GM12878 (cell line): ENCODE measurements at places on chromosomes 7 and 10. TPM values are rescaled to one million over a fixed set of nuclear protein-coding genes. Genes with fewer than 3 reads are reported as not detected.

DNA sequence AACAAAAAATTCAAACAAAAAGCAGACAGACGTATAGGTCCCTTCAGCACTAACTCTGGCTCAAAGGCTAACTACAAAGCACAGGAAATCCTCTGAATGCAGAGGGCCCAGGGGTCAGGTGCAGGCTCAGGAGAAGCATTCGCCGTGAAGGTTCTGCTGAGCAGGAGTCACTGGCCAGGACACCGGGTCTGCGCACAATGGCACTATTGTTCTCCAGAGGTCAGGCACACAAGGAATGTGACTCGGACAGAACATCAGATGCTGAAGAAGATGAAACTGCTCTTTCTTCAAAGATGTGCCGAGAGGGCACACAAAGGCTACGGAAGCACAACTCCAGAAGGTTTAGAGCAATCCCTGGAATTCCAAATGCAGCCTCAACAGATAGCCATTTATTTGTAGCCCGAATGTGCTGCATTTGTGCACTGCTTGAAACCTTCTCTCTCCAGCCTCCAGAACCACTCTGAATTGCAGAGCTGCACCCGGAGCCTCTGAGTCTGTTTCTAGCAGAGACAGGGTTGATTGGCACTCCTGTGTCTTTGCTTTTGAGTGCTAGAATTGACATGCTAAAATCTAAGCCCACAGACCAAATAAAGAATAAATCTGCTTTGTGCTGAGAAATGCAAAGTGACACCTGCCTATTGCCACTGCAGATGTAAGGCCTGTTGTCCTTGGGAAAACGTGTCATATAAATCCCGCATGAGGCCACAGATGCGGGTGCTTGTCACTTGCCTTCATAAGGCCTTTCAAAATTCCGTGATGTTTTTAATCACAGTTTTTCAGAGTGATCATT is 85.4 kb upstream of the AFAP1L2 start:
- peaks cover 10% of the 10 kb centered on the region for H3K4me1 ChIP-seq
- no peak for DNase-seq
- no peaks in the 10 kb centered on the region for H3K27me3 ChIP-seq
- H3K27ac ChIP-seq, result no peak overlapping the region
- no peak overlapping the region for H3K4me3 ChIP-seq

- H3K27ac ChIP-seq, result no peak overlapping the region
- no peaks in the 10 kb centered on the region for H3K4me1 ChIP-seq
- DNase-seq, result no peak
- no peaks in the 10 kb centered on the region for H3K27me3 ChIP-seq
- no peaks in the 10 kb centered on the region for H3K36me3 ChIP-seq
Observed at GRCh38 chr10:659688-660141, 29.8 kb downstream of the DIP2C start.

DNA sequence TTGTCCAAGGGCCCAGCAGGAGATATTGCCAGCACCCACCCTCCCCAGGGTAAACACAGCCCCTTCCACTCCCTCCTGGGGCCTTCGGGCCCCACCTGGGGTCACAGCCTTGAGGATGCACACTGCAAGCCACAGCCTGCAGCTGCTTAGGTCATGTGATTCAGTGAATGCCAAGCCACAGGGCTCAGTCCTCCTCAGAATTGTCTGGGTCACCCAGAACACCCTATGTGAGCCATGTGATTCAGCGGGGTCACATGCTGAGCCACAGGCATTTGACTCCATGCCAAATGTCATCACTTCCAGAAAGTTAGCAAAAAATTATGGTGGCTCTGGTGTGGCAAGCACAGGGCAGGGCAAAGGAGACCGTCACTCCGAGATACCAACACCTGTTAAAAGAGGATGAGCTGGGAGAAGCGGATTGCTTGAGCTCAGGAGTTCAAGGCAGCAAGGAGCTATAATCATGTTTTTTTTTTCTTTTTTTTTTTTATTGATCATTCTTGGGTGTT is 17.2 kb upstream of the PSAP start:
- no peaks in the 10 kb centered on the region for H3K36me3 ChIP-seq
- H3K4me3 ChIP-seq, result no peak overlapping the region
- H3K4me1 ChIP-seq, result peaks cover 21% of the 10 kb centered on the region

DNA sequence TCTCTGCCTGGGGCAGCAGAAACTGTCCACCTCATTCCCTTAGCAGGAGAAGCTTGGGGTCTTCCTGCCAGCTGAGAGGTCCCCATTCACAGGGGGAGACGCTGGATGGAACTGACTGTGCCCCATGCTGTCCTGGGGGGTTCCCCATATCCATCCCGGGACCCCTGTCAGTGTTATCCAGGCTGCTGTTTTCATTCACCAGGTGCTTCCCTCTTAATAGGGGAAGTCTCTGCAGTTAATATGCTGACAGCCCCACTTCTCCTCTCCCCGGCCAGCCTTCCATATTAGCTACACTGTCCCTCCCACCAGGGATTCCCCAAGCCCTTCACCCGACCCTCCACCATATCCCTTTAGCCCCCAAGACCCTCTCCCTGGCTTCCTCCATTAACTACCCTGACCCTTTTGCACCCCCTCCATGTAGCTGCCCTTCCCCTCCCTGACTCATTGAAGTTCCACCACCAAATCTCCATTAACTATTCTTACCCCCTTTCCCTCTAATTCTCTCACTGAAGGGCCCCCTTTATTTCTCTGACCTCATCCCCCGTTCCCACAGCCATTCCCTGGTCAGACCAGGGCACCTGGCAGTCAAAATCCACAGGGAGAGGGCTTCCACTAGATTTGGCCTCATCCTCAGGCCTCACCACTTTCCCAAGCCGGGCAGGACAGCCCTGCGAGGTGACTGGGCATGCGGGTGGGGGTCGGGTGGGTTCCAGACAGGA is 92.0 kb upstream of the PAX2 start:
- H3K36me3 ChIP-seq, result no peaks in the 10 kb centered on the region
- no peak overlapping the region for H3K4me3 ChIP-seq
- no peaks in the 10 kb centered on the region for H3K4me1 ChIP-seq

DNA sequence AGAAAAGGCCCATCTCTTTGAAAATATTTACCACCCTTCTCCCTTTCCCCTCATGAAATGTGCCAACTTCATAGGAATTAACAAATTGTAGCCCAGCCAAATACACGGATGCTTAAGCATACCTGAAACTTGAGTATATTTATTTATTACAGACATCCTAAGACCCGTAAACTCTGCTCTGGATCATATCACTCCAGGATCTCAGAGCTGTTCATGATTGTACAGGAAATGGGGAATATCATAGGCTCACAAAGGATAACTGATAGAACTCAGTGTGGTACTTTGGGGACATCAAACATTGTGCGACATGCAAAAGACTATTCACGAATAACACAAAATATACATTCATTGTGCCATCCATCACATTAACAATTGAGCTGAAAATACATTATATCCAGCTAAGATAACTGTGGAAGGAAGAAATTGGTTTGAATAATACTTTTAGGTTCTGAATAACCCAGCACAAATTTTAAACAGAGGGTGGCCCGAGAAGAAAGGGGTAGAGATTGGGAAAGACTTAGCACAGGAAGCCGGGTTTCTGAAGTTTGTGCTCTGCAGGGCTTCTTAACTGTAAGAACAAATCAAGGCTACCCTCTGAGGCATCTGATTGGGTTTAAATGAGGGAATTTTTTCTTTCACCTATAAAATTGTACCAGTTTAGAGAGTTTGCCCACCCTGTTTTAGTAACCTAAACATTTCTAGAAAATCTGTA is 2.5 kb downstream of the HOXA1 start:
- peaks cover 17% of the 10 kb centered on the region for H3K27me3 ChIP-seq
- DNase-seq, result no peak
- no peaks in the 10 kb centered on the region for H3K36me3 ChIP-seq
- no peak overlapping the region for H3K4me3 ChIP-seq

DNA sequence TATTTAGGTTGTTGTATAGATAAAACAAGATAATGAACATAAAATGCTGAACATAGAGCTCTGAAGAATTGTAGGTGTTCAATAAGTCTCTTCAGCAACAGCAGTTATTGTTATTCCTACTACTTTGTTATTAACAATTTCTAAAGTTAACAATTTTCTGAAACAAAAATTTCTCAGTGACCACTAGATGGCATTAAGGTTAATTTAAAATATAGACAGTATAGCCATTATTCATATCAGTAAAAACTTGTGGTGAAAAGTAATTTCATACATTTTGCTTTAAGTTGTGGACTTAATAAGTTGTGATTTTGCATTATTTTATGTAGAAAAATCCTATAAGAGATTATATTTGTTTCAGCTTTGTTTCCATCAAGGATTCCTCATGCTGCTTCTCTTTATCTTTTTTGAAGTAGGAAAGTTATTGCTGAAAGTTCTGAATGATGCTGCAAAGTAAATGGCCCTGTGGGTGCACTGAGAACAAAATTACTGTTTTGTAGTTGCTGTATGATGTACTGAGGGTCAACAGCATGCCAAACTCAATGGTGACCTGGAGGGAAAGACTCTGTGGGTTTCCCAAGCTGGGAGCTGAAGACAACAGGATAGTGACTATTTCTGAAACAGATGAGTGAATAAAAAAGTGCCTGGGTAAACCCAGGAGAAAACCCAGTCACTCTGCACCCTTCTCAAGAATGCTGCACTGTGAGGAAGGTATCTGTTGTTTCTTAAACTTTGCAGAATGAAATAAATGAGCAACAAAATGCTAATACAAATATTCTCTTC is 253.6 kb downstream of the KIF20B start:
- no peak overlapping the region for H3K27ac ChIP-seq
- no peaks in the 10 kb centered on the region for H3K36me3 ChIP-seq
- peak; percentile 21 for DNase-seq

Gene SND1
- 217 and 230 TPM in 2 replicates for polyA plus RNA-seq

DNA sequence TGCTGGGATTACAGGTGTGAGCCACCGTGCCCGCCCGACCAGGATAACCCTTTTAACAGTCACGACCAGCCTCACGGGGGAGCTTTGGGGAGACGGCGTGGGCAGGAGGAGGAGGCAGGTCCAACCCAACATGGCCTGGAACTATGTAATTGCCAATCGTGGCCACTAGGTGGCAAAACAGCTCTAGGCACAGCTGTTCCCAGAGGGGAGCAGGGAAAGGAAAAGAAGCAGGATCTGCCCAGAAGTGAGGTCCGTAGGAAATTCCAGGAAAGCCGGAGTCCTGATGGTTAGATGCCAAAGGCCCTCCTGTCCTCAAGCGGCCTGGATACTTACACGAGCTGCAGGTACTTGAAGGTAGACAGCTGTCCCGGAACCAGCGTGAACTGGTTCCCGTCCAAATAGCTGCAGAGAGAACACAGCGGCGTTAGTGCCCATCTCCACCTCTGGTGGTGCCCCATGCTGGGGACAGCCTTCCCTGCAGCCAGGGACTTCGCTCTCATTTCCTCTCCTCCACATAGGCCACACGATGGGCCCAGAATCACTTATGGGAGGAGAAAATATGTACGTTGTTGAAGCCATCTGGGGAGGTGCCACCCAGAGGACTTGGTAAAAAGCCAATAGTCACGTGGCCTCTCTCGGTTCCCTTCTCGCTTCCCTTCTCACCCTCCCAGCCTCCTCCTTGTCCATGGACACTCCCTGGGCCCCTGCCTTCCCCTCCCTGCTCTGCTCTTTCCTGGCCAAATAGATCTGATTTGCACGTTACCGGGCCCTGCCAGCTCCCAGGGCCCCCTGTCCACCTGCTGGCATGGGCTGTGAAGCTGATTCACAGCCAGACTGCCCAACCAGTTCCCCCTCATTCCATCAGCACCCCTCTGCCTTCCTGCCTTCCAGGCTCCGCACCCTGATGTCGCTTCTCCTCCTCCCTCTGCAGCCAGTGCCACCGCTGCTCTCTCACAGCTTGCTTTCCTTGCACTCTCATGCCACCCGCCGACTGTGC is 148.1 kb downstream of the SLIT1 start:
- no peaks in the 10 kb centered on the region; the same call in 1 of the 2 replicates for H3K27me3 ChIP-seq
- peak overlapping the region; percentile 35; the same call in 1 of the 2 replicates for H3K4me3 ChIP-seq
- DNase-seq, result peak; percentile 34
- no peaks in the 10 kb centered on the region for H3K36me3 ChIP-seq

Gene GPR85
- polyA plus RNA-seq, result not detected in 2 replicates

- no peak overlapping the region for H3K4me3 ChIP-seq
- DNase-seq, result no peak
- H3K36me3 ChIP-seq, result no peaks in the 10 kb centered on the region
- H3K27ac ChIP-seq, result no peak overlapping the region
- peaks cover 2% of the 10 kb centered on the region; the same call in 1 of the 2 replicates for H3K27me3 ChIP-seq
Observed at GRCh38 chr7:116713918-116714317, 41.9 kb downstream of the MET start.

DNA sequence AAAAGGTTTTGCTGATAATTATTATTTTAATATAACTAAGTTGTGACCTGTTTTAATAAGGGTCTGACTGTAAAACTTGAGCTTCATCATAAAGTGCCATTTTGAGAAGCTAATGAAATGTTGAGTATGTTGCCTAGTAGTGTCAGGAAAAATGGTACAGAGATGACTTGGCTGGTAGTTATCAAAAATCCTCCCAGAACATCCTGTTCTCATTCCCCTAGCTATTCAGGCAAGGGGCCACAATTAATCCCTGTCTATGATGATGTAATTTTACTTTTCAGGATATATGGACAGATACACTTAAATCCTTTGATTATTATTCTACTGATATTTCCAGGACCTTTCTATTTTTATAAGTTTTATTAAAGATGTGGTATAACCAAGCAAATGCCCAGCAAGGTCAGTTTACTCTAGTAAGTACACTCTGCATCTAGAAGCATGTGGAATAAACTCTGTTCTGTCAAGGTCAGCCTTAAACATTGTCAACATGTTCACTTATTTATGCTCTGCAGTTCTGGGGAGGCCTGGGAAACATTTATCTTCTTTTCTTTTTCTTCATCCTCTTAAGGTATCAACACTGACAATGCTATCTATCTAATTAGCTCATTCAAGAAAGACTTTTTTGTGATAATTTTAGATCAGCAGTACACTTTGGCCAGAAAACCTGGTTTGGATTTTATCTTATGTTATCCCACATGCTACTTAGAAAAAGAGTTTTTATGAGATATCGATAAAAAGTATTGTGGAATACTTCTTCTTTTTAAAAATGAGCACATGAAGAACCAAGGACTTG is 32.1 kb downstream of the BTRC start:
- no peak overlapping the region for H3K4me3 ChIP-seq
- no peak overlapping the region for H3K27ac ChIP-seq
- no peaks in the 10 kb centered on the region for H3K36me3 ChIP-seq
- no peak for DNase-seq
- no peaks in the 10 kb centered on the region for H3K4me1 ChIP-seq

GRCh38 chr10:35735412-35735811 is 93.3 kb upstream of the FZD8 start:
- no peak overlapping the region for H3K4me3 ChIP-seq
- H3K36me3 ChIP-seq, result no peaks in the 10 kb centered on the region
- no peak for DNase-seq
- H3K27ac ChIP-seq, result no peak overlapping the region

DNA sequence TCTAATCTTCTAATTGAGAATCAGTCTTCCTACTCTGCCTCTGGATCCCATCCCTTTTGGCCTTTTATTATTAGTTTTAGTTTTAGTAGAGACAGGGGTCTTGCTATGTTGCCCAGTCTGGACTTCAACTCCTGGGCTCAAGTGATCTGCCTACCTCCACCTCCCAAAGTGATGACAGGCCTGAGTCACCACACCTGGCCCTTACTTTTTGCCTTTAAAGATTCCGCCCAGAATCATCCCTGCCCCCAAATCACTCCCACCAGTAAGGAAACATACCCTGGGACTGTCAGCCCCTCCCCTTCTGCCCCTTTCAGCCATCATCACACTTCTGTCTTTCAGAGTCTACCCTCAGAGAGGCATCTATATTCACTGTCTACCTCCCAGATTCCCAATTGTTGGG is 18.7 kb downstream of the KPNA7 start:
- no peak for DNase-seq
- no peaks in the 10 kb centered on the region for H3K4me1 ChIP-seq
- H3K27me3 ChIP-seq, result no peaks in the 10 kb centered on the region; the same call in 1 of the 2 replicates
- H3K4me3 ChIP-seq, result no peak overlapping the region
- H3K27ac ChIP-seq, result no peak overlapping the region
- no peaks in the 10 kb centered on the region for H3K36me3 ChIP-seq

Gene ZNF117
- polyA plus RNA-seq, result 2.8 and 3.5 TPM in 2 replicates
